ENCODE measurements at places on chromosomes 7 and 10. TPM values are rescaled to one million over a fixed set of nuclear protein-coding genes. Genes with fewer than 3 reads are reported as not detected.

Gene LLCFC1
- not detected for total RNA-seq

DNA sequence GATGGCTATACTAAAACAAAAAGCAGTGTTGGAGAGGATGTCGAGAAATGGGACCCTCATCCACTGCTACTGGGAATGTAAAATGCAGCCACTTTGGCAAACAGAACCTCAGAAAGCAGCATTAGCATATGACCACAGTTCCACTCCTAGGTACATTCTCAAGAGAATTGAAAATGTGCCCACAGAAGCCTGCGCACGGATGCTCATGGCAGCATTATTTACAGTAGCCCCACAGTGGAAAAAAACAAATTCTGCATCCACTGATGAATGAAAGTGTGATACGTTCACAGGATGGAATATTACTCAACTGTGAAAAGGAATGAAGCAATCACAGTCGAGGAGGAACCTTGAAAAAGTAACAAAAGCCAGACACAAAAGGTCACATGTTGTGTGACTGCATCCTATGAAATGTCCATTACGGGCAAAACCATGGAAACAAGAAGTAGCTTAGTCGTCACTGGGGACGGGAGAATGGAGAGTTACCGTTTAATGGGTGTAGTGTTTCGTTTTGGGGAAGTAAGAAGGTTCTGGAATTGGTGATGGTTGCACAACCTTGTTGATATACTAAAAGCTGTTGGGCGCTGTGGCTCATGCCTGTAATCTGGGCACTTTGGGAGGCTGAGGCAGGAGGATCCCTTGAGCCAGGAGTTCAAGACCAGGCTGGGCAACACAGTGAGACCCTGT lies 2.5 kb upstream of the UPK3B start:
- DNase-seq: no peak

Gene ADARB2
- not detected for total RNA-seq

- peak; percentile 49 for DNase-seq
Observed at GRCh38 chr10:125343118-125343925, 183.0 kb upstream of the CTBP2 start.

GRCh38 chr10:113965683-113966082 lies 78.0 kb upstream of the ADRB1 start:
- DNase-seq: no peak

- DNase-seq: no peak
Observed at GRCh38 chr10:31549896-31550295, 230.9 kb downstream of the ZEB1 start.

- peak; percentile 77 for DNase-seq
Observed at GRCh38 chr7:134420424-134421125, 38.3 kb downstream of the AKR1B1 start.

Gene STRA8
- total RNA-seq: not detected

- no peak for DNase-seq
Observed at GRCh38 chr10:22656036-22656435, 58.3 kb downstream of the PIP4K2A start.
